ENCODE measurements at places on chromosomes 11 and 22. TPM values are rescaled to one million over a fixed set of nuclear protein-coding genes. Genes with fewer than 3 reads are reported as not detected.

- H3K4me1 ChIP-seq, result no peaks in the 10 kb centered on the region
- no peaks in the 10 kb centered on the region for H3K36me3 ChIP-seq
- H3K27me3 ChIP-seq, result no peaks in the 10 kb centered on the region
- no peak overlapping the region for H3K4me3 ChIP-seq
Observed at GRCh38 chr11:119797736-119798135, 68.7 kb upstream of the NECTIN1 start.

GRCh38 chr11:40292721-40293508 lies 1166.5 kb downstream of the LRRC4C start:
- no peaks in the 10 kb centered on the region for H3K36me3 ChIP-seq
- no peaks in the 10 kb centered on the region for H3K27me3 ChIP-seq
- DNase-seq, result no peak
- H3K27ac ChIP-seq, result no peak overlapping the region

GRCh38 chr11:6746086-6746618 lies 25.6 kb downstream of the OR2AG2 start:
- H3K4me3 ChIP-seq, result no peak overlapping the region
- no peak for DNase-seq
- H3K27ac ChIP-seq, result peak overlapping the region; percentile 24

DNA sequence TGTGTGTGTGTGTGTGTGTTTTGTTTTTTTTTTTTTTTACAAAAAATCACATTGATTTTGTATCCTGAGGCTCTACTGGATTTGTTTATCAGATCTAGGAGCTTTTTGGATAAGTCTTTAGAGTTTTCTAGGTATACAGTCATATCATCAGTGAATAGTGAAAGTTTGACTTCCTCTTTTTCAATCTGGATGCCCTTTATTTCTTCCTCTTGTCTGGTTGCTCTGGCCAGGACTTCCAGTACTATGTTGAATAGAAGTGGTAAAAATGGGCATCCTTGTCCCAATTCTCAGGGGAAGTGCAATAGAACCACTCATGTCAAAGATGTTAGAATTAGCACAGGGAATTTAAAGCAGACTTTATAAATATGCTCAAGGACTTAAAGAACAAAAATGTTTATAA lies 32.6 kb upstream of the PRDM11 start:
- no peaks in the 10 kb centered on the region for H3K36me3 ChIP-seq
- H3K4me3 ChIP-seq, result no peak overlapping the region
- no peaks in the 10 kb centered on the region for H3K4me1 ChIP-seq

Gene ARHGAP42
- 9.8 TPM for total RNA-seq
